Suppressor macrophage treated with lipopolysaccharide for 1 hour (primary cell): ENCODE measurements at places on chromosomes 2 and 18.

GRCh38 chr2:44237221-44237620 lies 38.1 kb upstream of the SLC3A1 start:
- DNase-seq = no peak

DNA sequence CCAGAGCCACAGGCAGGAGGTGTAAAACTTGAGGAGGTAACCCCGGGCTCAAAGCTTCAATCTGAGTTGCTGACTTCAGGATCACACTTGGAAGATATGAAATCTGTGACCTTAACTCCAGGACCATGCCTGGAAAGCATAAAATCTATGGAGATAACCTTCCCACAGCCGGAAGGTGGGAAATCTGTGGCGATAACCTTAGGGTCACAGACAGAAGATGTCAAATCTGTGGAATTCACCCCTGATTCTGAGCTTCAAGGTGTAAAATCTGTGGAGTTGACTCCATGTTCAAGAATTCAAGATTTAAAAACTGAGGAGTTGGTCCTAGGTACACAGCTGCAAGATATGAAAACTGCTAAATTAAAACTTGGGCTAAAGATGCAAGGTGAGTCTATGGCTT lies 11.6 kb upstream of the ZNF512 start:
- no peak for DNase-seq

DNA sequence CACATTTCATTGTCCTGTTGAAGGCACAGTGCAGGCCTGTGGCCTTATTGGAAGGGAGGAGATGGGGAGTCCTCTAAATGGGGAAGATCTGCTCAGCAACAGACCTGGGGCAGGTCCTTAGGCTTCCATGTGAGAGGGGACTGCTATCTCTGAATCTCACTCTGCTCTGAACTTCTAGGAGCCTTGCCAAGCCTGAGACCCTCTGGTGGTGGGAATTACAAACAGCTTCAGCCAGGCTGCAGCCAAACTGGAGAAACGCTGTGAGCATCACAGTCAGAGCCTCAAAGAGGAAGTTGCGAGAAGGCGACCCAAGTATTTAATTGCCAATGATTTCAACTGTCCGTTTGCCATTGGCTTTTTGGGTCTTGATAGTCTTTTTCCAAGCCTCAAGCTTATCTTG lies 66.8 kb upstream of the MC2R start:
- DNase-seq = no peak

DNA sequence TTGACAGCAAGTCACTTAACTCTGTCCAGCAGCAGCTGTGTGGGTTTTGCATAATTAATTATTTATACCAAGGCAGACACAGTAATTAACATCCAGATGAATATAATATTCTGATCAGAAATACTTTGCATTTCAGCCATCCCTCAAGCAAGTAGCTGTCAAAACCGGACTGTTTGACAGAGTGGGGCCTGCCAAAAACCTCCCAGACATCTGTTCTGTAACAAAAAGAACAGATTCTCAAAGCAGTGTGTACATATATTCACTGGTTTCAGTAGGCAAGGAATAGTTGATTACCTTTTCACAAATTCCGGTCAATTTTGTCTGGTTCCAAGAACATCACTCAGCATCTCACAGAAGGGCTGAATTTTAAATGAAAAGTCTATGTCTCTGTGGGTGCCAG lies 291.6 kb downstream of the CMPK2 start:
- no peak for DNase-seq

DNA sequence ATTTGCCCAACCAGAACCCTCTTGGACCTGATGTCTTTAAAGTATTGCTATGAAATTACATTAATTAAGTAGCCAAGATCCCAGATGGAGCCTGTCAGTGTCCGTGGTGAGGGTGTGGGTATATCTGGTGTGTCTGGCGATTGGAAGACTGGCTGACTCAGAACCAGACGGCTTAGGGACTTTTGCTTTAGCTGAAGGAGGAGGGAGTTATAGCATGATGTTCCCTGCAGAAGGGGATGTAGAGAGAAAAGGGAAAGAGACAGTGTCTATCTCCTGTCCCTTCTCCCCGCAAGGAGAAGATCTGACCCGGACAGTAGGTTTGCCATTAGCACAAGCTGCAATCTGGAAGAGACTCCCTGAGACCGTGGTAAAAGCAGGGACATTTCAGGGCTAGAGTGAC lies 60.6 kb downstream of the POU3F3 start:
- no peak for DNase-seq

GRCh38 chr2:201900362-201900761 lies 94.0 kb downstream of the CDK15 start:
- no peak for DNase-seq

- DNase-seq = peak; percentile 28
Measured at GRCh38 chr18:77205769-77206168, 43.9 kb upstream of the GALR1 start.

GRCh38 chr2:191176801-191177438 lies 26.1 kb upstream of the STAT4 start:
- no peak for DNase-seq

GRCh38 chr18:41969881-41970280 lies 14.8 kb downstream of the PIK3C3 start:
- DNase-seq = no peak

DNA sequence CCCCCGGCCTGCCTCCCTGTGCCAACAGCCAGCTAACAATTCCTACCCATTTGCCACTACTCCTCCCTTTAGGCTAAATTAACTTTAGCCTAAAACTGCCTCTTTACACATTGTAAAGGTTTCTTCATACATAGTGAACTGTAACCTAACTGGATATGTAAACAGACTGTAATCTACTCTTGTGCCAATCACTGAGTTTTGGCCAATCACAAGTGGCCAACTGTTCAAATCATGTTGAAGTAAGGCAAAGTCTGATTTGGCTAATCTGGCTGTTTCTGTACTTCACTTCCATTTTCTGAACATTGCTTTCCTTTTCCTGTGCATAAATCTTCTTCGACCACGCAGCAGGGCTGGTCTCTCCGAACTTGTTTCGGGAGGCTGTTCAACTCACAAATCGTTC lies 103.6 kb upstream of the LYPD6 start:
- no peak for DNase-seq

DNA sequence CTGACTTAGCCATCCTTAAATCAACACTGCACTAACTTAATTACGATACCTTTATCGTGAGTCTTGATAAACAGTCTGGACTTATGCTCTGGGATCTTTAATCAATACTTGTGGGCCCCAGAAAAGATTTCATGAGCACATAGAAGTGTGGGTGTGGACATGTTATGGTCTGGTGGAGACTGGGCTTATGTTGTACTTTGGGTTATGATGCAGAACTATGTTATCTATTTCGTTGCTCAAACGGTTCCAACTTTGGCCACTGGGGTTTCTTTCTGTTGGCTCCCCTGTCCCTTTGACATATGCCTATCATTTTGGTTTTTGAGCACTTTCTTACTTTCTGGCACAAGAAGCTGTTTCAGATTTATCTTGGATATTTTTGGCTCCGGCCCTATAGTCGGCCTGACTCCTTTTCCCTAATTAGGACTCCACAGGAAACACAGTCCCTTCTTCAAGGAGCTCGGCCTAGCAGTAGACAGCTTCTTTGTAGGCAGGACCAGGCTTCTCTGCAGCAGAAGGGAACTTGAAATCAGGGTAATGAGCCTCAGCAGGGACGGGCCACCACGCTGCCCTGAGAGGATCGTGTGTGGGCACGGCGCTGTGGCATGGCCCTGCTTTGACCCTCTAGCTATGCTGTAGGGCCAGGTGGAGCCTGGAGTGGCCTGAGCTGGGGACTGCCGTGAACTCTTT lies 54.6 kb upstream of the TXNDC2 start:
- no peak for DNase-seq

DNA sequence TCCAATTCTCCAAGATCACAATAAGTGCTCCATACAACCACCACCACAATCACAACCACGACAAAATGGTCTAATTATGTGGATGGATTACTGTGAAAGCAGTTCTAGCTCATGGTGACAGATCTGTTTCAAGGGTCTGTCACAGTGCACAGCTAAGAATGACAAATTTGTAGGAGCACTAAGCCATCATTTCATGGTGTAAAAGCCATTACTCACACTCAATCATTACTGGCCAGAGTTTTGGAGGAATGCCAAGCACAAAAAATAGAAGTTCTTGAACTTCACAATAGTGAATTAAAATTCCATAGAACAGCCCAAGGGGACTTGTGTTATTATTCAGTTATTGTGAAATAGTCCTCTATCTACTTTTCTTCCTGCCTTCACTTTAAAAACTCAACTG lies 2.3 kb downstream of the CPS1 start:
- no peak for DNase-seq

DNA sequence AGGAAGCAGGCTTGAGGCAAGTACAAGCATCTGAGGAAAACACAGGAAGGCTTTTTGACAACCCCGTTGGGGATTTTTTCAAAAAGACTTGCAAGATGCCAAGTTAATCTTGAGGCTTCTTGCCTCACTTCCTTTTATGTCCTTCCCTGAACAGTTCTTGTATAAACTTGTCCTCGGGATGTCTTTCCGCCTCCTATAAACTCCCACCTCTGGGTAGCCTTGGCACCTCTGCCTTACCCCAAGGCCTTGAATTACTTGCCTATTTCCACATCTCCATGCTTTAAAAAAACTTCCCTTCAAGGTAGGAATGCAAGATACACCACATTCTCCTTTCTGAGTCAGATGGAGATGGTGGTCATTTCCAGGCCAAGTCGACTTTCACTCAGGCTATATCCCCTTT lies 106.4 kb upstream of the RBBP8 start:
- no peak for DNase-seq

- no peak for DNase-seq
Measured at GRCh38 chr2:200617156-200618053, 31.6 kb downstream of the AOX1 start.

DNA sequence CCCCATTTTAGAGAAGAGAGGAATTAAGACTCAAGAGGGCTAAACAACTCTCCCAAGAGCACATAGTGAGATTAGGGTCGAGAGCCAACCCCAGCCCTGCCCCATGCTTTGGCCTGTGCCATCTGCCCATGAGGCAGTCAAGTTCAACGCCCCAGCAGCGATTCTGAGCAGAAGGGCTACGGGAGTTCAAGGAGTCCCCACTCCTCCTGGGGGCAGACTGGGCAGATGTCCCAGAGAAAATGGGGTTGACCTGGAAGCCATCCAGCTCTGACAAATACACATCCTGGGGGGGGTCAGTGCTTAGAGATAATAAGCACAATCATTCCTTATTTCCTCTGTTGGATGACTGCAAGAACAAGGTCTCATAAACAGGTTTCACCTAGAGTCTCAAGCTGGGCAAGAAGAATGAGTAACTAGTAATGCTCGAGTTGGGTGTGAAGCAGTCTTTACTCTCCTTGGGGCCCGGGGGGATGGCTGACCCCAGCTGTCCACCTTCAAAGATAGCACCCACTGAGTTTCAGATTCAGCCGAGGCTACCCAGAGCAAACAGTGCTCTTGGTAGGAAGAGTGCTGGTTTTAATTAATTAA lies 716.4 kb downstream of the RNF144A start:
- DNase-seq = no peak

DNA sequence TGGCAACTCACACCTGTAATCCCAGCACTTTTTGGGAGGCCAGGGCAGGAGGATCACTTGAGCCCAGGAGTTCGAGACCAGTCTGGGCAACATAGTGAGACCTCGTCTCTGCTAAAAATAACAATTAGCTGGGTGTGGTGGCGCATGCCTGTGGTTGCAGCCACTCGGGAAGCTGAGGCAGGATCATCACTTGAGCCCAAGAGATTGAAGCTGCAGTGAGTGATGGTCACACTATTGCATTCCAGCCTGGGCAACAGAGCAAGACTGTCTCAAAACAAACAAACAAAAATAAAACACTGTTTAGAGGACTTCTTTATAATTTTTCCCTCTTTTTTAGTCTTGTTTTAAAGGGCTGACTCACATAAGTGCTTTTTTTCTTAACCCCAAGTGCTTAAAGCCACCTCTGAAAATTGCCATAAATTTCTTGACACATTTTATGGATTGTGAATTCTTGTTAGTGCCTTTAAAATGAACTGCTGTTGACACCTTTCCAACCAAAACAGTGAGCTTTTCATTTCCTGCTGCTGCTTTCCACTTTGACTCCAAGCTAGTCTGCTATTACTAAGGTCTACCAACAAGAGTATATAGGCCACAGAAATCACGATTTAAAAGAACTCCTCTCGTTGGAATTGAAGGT lies 41.7 kb downstream of the CYP20A1 start:
- no peak for DNase-seq

- DNase-seq = no peak
Measured at GRCh38 chr2:86012007-86012712, 93.5 kb downstream of the POLR1A start.

- DNase-seq = no peak
Measured at GRCh38 chr2:241366678-241367077, 10.6 kb downstream of the FARP2 start.

GRCh38 chr2:170022692-170023091 lies 155.3 kb upstream of the MYO3B start:
- DNase-seq = no peak

GRCh38 chr2:237695201-237695780 lies 67.9 kb downstream of the LRRFIP1 start:
- peak; percentile 92 for DNase-seq

DNA sequence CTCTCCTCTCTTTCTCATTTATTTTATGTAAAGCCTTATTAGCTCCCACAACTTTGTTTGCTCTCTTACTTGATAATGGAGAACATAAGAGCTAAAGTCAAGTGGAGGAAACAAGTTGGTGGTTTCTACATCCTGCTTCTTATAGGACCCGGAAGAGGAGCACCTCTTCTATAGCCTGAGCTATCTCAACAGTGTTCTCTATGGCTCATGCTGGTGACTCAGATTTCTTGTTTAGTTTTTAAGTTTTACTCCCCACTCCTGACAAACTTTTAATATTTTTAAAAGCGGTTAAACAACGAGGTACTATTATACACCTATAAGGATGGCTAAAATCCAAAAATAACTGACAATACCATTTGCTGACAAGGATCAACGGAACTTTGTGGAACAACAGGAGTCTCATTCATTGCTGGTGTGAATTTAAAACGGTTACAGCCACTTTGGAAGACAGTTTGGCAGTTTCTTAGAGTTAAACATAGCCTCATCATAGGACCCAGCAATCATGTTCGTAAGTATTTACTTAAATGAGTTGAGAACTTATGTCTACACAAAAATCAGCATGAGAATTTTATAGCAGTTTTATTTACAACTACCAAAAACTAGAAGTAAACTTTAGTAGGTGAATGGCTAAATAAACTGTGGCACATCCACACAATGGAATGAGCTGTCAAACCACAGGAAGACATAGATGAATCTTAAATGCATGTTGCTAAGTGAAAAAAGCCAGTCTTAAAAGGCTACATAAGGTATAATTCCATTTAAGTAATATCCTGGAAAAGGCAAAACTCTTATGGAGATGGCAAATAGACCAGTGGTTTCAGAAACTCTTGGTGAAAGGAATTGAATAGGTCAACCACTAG lies 12.7 kb upstream of the CDC42EP3 start:
- DNase-seq = no peak

GRCh38 chr2:200380091-200380561 lies 73.6 kb downstream of the SPATS2L start:
- DNase-seq = no peak
